ENCODE measurements at places on chromosomes 2 and 18.

DNA sequence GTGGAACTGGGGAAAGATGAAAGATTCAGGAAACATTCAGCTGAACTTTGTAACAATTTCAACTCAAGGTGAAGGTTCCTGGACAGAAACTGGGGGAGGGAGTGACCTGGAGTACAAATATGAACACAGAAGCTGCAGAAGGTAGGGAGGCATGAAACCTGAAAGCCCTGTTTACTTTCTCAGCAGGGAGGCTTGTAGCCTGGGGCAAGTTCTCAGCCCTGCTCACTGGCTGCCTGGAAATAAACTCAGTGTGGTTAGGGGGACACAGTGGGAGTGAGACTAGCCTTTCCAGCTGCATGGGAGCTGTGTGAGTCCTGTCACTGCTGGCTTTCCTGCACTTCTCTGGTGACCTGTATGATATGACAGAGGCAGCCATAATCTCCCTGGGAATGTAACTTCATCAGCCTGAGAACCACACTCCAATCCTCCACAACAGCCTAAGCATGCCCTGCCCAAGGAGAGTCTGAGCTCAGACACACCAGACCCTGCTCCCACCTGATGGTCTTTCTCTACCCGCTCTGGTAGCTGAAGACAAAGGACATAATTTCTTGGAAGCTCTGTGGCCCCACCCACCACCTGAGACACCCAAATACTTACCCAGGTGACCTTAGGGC lies 77.0 kb downstream of the ZSWIM2 start:
- DNase-seq: no peak

DNA sequence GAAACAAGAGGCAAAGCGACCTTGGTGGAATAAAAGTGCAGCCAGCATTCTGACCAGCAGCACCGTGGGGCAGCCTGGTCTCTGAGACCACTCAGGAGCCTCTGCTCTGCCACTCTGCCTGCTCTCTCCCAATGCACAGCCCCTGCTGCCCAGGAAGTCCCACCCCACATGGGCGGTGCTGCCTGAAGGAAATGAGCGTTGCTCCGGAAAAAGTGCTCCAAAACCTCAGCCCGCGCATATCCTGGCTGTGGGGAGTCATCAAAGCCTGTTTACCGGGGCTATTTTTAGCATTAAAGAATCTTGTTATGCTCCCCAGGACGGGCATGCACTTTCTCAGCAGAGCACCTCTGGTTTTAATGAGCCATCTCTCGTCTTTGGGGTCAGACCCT lies 54.5 kb downstream of the EPAS1 start:
- DNase-seq: no peak

DNA sequence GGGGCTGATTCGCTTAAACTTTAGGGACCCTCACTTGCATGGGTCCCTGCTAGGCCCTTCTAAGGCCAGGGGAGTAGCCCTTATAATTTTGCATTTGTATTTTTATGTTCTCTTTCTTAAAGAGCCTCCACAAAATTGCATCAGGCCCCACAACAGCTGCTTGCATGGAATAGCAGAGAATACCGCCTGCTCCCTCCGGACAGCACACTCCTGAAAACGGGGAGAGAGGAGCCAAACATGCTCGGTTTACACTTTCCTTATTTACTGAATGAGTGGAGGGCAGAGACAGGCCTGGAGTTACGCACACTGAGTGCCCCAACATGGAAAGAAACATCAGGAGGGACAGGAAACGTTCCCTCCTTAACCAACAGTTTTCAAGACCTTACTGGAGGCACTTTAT lies 132.2 kb downstream of the ANTXR1 start:
- DNase-seq: no peak

- DNase-seq: no peak
Observed at GRCh38 chr2:175373729-175374128, 192.2 kb upstream of the ATP5MC3 start.

GRCh38 chr2:38601463-38602135 lies 1.1 kb downstream of the HNRNPLL start:
- DNase-seq: peak; percentile 57

- peak; percentile 90 for DNase-seq
Observed at GRCh38 chr18:46042571-46043123, 29.4 kb downstream of the PSTPIP2 start.

GRCh38 chr2:30178618-30179434 lies 32.0 kb downstream of the YPEL5 start:
- peak; percentile 62 for DNase-seq

DNA sequence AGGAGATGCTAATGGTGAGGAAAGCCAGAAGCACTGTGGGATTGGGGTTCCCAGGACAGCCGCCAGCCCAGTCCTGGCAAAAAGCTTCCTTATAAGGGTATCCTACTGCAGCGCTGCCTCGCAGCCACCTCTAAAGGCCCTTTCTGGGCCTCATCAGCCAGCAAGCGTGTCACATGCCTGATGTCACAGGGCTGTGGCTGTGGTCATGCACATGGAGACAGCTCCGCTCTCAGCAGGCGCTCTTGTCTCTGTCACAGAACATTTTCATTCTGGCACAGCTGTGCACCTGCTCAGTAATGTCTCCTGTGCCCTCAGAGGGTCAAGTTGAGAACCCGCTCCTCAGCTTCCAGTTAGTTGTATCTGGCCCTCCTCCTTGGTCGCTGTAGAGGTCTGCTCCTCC lies 17.7 kb upstream of the MAL start:
- no peak for DNase-seq

DNA sequence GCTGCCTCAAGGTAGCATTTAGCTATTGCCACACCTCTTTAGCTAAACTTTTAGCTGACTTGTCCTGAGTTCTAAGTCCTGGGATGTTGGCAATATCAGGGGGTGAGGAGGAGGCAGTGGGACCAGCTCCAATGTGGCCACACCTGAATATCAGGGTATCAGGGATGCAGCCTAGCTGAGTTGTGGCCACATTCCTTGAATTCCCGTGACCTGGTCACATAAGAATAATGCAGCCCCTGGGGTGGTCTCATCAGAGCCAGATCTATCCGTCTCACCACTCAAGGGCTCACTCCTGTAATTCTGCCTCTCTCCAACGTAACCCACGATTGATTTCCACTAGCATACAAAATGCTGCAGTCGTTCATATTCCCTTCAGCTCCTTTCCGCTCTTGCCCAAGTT lies 11.6 kb upstream of the TAF1B start:
- no peak for DNase-seq

DNA sequence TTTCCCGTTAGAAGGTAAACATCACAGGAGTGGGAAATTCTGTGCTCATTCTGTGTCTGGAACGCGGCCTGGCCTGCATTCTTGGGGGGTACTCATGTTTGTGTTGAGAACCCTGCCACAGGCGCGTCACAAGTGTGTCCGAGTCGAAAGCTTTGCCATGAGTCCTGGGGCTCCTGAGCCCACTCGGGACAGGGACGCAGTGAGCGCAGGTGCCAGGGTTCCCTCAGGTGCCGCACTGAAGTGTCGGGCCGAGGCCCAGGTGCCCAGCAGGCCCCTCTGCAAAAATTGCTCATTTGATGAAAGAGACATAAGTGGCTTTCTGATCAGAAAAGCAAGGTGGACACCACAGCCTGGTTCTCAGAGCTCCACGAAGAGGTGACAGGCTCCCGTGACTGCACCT lies 4.7 kb downstream of the D2HGDH start:
- DNase-seq: no peak

- DNase-seq: no peak
Observed at GRCh38 chr18:67376372-67376771, 140.1 kb downstream of the DSEL start.

- DNase-seq: peak; percentile 7
Observed at GRCh38 chr2:221283896-221284545, 288.1 kb downstream of the EPHA4 start.

DNA sequence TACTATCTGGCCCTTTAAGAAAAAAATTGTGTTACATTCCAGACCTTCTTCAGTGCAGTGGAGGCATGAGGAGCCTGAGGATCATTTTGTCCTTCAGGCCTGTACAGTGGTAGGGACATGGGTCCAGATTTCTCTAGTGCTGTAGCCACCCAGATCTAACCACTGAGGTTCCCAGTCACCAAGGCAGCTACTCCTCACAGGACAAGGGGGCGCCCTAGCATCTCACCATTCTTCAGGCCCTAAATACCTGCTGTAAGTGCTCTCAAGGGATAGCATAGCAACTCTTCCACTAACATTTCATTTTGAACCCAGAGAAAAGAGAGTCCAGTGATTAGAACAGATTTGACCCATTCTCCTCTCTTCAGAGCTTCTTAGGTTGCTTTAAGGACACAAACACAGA lies 1533.0 kb downstream of the LRP1B start:
- no peak for DNase-seq

GRCh38 chr18:44743631-44744030 lies 62.9 kb downstream of the SETBP1 start:
- DNase-seq: no peak

DNA sequence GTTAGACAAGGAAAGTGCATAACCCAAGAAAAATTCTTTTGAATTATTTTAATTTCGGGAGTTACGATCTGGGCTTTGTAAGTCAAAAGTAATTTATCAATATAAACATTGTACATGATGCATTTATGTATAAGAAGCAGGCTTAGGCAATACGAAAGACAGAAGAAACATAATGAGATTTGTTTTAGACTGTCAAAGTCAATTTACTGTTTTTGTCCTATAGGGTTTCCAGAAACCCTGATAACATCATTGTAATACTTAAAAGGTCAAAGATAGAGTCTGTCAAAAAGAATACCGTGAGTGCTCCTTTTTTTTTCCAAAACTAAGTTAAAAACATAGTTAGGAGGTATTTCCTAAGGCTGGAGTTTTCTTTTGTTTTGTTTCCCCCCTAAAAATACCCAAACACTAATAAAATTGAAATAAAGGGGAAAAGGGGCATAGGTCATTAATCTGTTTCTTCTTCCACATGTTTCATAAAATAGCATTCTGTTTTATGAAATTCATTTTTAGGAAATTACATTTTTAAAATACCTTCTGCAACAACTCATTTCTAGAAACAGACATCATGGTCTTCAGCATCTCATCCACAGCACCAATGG lies 16.1 kb downstream of the C1D start:
- DNase-seq: no peak

GRCh38 chr2:65276609-65277008 lies 49.0 kb downstream of the ACTR2 start:
- no peak for DNase-seq

- peak; percentile 76 for DNase-seq
Observed at GRCh38 chr2:64866797-64867196, 122.4 kb upstream of the SLC1A4 start.

GRCh38 chr2:204681412-204681811 lies 136.1 kb downstream of the PARD3B start:
- no peak for DNase-seq

DNA sequence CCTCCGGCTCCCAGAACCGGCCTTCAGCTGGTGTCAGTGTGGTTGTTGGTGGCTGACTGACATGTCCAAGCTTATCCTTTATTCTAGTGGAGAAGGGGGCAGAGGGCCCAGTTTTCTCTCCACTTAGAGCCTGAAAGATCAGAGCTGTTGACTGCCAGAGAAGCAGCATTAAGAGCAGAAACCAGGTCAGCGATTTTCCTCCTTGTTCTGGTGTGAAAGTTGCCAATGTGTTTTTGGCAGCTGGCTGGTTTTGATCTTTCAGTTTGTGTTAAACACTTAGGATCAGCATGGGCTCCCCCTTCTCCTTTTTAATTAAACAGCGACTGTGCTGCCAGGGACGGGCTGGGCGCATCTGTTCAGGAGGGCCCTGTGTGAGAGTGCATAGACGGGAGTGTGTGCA lies 100.9 kb downstream of the ASAP2 start:
- DNase-seq: no peak

GRCh38 chr2:215882689-215883088 lies 130.7 kb downstream of the MREG start:
- DNase-seq: no peak

GRCh38 chr2:242054881-242055801 lies 185.6 kb downstream of the RTP5 start:
- no peak for DNase-seq

DNA sequence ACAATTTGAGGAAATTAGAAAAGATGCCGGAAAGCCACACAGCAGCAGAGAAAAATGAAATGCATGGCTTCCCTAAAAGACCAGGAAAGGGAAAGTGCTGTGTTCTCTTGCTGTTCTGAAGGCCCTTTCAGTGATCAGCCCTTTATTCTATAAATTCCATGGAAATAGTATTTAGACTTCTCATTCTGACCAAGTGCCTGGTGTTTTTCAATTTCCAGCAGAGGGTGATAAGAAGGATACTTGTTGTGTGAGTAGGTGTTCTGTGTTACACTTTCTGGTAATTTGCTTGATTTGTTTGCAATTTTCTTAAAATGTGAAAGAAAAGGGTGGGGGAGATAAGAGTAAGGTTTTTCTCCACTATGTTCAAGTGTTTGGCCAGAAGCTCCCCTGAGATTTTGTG lies 504.5 kb downstream of the IRS1 start:
- DNase-seq: peak; percentile 6

- DNase-seq: no peak
Observed at GRCh38 chr18:69282371-69282770, 118.3 kb upstream of the DOK6 start.

- no peak for DNase-seq
Observed at GRCh38 chr18:36152781-36153180, 23.1 kb downstream of the ELP2 start.

GRCh38 chr18:42363446-42364441 lies 408.7 kb downstream of the PIK3C3 start:
- no peak for DNase-seq

DNA sequence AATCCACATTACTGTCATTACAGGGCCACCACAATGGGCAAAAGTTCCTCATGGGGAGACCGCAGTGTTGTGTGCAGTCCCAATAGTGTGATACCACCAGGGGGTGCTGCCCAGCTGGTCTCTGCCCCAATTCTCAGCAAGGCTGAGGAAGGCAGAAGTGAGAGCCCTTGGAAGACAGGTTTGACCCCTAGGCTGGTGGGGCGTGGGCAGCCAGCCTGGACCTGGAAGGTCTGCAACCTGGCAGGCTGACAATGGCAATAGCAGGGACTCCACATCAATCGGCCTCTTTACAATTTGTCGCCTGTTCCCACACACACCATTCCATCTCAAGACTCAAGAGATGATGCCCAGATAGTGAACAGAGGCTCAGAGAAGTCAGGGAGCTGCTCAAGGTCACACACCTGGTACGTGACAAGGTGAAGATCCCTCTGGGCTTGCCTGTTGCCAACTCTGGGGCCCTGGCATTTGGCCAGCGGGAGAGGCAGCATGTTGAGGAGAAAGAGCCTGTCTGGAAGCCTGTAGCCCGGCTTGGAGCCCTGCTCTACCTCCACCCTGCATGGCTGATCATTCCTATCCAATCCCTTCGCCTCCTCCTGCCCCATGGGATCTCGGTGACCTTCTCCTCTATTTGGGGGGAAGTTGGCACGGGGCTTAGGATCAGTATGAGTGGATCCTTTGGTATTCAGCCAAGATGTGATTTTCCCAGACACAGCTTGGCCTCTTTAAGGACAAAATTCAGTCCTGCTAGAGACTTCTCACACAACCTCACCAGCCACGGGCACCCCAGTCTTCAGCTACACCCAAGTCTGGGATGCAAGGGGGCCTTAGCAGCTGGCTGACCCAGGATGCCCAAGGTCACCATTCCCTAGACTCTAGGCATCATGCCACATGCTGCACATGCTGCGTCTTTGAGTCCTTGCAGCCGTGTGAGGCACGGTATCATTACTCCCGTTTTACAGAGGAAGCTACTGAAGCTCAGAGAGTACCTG lies 2.9 kb upstream of the ATOH8 start:
- peak; percentile 69 for DNase-seq

Measured in fibroblast of pulmonary artery (primary cell).